ENCODE measurements at places on chromosomes 7 and 10.
A peak's percentile ranks its signal among the peaks of the same experiment; 100 is the strongest.

GRCh38 chr10:32155075-32155516 lies 98.9 kb upstream of the KIF5B start:
- DNase-seq: no peak

DNA sequence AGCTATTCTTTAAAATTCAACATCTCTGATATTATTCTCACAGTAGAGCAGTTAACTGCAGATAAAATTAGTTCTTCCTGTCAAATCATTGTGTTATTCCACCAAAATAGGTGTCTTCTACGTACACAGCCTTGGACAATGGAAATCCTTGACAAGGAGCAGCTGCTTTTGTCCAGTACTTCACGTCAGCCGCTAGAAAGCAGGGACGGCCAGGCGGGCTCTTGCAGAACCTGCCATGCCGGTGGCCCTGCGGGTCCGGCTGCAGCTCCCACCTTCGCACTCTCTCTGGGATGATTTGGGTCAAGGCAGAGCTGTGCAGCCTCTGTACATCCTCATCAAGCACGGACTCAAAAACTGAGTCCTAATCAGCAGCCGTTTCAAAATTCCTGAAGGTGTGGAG lies 2.2 kb upstream of the FOXI2 start:
- no peak for DNase-seq

DNA sequence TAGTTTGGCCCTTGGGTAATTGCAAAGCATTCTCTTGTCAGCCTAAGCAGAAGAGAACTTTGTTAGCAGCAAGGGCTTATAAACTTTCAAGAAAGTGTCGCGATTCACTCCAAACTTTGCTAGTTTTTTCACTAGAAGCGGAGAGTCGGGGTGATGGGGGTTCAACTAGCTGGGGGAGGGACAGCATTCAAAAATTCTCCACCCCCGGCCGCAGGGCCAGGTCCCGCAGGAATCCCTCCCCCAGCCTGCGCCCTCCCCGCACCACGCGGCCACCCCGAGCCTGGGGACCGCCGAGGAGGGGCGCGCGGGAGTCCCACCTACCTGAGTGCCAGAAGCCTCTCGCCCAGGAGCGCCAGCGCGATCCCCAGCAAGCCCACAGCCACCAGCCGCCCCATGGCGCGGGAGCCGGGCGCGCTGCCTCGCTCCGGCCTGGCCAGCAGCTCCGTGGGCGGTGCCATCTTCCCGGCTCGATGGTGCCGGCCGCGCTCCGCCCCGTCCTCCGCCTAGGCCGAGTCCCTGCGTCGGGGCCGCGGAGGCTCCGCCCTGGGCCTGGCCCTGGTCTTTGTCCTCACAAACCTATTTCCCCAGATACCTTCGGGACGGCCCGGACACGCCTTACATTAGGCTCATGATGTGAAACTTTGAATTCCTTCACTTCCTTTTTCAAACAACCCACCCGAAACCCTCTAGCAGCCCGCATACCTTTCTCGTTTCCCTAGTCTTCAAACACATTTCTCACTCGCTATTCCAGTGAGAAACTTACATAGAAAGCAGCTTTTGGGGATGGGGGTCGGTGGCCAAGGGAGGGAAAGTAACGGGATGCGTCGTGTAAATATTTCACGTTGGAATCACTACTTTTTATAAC lies at the start of gene PON2:
Gene PON2 (minus strand): TSS at position 472 of the 865 bp plus-strand sequence. CDS start 77 bp downstream, at position 395.
- peak; percentile 88 for DNase-seq

GRCh38 chr10:132752378-132752777 lies 33.6 kb downstream of the NKX6-2 start:
- DNase-seq: no peak

GRCh38 chr7:31890766-31891165 lies 179.4 kb downstream of the PDE1C start:
- DNase-seq: no peak

GRCh38 chr10:44343843-44344242 lies 41.1 kb downstream of the CXCL12 start:
- DNase-seq: no peak

DNA sequence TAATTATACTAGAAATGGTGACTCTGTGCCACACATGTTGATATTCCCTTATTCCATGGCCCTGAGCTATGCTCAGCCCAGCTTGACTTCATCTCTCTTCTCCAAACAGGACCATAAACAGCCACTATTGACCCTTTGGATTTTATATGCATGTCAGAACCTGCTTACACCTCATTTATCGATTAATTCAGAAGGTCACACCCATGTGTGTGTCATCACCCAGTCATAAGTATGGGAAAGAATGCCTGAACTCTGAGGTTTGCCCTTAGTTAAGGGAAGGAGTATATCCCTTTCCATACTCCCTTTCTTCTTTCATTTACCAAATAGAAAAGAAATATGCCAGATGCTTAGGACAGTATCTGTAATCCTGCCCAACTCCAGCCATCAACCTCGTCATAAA lies 602.3 kb downstream of the SORCS3 start:
- DNase-seq: no peak
